NCI-H1417 (cell line): ENCODE measurements at places on chromosomes 7 and 10.

DNA sequence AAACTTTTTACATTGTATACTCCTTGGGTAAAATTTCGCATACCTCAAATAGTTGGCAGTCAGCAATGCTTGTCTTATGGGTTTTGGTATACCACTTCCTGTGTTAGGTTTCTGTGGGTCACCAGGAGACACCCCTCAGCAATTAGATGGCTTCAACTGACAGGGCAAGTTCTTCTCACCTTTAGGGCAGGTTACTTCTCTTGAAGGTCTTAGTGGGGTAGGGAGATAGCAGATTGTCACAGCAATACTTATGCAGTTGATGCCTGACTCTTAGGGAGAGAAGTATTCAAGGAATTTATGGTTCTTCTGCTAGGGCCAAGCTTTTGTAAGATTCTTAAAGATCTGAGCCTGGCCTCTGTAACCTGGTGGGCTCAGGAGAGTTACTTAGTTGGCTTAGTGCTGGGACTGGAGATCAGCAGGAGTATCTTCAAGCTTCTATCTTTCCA lies 42.9 kb downstream of the MKLN1 start:
- DNase-seq = no peak

DNA sequence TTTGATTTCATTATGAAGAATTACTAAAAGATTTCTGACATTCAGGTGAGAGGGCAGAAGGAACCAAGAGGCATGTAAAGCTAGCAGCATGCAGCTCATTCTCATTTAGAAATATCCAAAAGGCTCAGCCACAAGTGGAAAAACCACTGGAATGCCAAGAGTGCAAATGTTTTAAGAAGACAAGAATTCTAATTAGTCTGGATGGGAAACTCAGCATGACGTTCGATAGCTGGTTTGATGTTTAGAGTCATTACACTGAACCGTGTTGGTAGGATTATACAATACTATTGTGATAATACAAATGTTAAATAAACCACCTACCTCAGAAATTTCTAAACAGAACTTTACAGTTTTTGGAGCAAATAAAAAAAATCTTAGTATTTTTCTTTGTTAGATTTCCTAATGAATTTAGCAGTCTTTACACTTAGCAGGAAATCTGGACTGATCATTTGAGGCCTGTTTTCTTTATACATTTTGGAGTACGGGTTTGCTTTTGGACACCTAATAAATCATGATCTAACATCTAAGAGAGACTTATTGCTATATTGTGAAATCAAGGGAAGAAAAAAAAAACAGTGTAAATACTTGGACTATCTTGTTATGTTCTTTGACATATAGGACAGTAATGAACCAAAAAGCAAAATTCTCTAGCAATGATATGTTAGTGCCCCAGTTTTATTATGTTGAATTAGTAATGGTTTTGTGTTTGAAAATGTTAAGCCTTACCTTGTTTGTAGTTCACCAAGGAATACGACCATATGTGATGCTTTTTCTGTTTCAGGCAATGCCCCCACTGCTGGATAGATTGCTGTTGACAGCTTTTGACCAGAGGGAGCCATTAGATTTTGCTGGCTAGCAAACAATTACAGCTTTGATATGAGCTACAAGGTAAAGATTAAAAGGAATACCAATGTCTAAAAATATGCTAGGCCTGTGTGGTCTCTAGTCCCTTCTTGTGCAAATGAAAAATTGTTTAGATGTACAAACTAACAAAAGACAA lies 354.1 kb upstream of the SEMA3A start:
- no peak for DNase-seq

DNA sequence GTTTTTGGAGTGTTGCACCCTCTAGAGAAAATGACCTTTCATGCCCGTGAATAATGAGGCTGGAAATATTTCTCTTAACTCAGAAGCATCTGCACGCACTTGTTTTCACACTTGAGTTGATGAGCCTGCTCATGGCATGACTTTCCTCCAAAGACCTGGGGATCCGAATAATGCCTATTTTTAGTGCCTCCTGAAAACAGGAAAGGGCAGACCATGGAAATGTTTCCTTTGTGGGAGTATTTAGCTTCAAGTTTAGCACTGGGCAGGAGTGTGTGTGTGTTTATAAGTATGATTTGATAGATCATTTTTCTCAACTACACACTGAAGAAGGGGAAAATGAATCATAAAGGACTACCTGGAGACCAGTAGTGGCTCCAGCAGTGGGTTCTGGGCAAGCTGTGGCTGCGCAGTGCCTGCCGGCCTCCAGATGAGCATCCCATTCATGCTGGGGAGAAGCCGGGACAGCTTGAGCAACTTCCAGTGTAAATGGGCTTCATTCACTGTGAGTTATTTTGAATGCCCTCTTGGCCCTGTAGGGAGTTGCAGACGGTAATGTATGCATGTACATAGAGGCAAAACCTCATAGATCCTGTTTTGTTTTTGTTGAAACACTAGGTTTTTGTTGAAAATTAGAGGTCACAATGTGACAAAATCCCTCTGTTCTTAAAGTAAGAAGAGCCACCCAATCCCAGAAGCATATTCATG lies 117.8 kb upstream of the INSYN2A start:
- no peak for DNase-seq

- no peak for DNase-seq
Observed at GRCh38 chr7:98702021-98702420, 84.9 kb downstream of the NPTX2 start.

DNA sequence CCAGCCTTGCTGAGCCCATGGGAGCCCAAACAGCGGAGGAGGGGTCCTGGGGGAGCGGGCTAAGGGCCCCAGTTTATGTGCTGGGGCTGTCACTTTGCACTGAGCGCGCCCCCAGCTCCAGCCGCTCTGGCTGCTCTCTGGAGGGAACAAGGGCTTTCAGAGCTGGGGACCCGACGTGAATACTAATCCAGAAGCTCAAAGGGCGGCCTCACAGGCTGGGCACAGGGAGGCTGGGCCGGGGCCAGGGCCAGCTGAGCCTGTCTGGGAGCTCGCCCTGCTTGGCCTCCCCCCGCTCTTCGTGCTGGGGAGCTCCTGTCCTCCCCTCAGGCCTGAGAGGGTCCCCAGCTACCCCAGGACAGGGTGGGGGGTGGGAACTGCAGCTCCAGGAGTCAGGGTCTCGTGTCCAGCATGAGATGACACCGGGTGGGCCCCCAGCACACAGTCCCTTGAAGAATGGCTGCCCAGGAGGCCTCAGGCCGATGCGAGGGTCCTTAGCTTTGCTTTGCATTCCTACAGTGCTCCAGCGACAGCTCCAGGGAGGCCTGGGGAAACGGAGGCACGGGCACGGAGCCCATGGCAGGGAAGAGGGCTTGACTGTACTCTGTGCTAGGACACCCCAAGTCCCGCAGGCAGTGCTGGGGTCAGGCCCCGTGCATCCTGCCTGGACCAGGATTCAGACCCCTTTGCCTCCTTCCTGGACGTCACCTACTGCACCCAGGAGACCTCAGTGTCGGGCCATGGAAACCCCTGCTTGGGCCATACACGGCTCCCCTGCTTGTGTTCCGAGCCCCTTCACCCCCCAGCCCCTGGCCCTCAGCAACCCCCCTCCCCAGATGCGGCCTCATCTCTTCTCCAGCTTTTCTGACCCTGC lies 5.8 kb upstream of the AMZ1 start:
- DNase-seq = no peak

DNA sequence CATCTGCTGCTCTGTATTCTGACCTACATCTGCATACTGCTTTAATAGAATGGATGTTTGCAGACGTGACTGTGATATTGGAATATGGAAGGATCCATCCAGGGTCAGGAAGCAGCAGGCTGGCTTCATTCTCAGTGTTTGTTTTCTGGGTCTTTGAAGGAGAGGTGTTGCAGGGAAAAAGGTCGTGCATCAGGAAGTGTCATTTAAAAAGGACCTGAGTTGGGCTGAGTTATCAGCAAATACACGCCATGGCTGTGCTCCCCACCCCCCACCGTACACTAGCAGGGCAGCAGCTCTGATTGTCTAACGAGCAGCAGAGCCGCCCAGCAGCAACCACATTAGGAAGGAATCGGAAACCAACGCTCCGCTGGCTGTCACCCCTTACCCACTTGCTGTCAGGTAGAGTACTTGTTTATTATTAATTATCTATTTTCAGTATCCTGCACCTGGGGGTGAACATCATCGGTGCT lies 63.1 kb upstream of the STEAP1B start:
- DNase-seq = peak; percentile 79

GRCh38 chr7:105644937-105645336 lies 63.6 kb upstream of the EFCAB10 start:
- no peak for DNase-seq

- peak; percentile 85 for DNase-seq
Observed at GRCh38 chr7:108525327-108525984, 479 bp downstream of the PNPLA8 start.

GRCh38 chr7:74134117-74134620 lies 40.0 kb upstream of the EIF4H start:
- DNase-seq = no peak

DNA sequence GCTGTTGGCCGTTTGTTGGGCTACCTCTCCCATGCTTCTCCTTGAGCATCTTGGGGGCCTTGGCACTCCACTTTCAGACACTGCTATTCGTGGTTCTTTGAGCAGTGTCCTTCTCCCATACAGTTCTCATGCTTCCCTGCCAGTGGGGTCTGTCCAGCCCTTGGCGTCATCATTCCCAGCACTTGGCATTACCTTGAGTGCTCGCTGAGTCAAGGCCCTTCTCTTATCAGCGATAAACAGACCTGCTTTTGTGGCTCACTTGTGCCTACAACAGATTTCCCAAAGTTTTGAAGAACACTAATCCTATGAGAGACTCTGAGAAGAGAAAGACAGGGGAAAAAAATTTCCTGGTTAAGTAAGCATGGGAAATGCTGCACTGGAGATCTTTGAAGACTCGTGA lies 85.3 kb downstream of the NOC3L start:
- no peak for DNase-seq

- DNase-seq = peak; percentile 38
Observed at GRCh38 chr10:118332948-118333710, 9.0 kb downstream of the FAM204A start.

GRCh38 chr10:20512631-20513030 lies 384.5 kb downstream of the NEBL start:
- no peak for DNase-seq

DNA sequence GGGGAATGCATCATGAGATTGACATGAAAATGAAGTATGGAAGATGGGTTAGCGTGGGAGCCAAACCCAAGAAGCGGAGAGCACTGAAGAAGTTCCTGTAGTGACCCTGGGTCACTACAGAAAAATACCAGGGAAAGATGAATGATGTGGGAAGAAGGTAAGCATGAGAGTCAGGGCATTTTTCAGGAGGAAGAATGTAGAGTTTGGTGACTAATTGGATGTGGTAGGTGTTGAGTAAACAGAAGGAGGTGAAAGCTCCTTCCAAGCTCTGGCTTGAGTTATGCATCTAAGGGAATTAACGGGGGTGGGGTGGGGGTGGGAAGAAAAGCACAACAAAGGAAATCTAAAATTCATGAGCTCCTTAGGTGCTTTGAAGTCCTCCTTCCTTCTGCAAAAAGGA lies 238.1 kb upstream of the AOAH start:
- DNase-seq = no peak

DNA sequence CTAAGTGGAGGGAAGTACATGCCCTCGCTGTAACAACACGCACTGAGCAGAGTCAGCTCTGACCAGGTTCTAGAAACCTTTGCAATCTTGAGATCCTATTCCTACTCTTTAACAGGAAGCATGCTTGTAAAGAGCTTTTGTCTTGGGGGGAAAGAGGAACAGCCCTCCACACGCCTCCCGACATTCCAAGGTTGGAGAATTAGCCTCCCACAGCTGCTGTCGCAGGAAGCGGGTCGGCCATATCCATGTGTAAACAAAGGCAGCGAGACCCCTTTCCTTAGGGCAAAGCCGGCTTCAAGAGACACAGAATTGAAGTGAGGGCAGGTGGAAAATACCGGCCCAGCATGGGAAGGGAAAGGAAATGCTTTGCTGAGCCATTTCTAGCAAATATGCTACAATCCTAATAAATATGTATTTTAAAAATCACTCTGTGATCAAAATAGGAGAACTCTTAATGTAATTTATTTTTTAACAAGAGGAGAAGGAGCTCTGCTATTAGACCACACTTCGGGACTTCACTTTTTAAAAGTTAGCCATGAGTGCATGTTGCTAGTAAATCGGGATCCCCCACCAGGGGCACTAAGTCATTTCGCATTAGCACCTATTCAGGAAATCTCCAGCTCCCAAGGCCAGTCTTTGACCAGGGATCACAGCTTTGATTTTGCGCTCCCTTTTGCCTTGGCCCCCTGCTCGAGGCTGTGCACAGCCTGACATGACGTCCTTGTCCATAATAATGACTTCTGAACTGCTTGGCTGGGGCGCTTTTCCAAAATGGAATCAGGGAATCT lies 55.9 kb downstream of the FAM204A start:
- no peak for DNase-seq

GRCh38 chr7:7577888-7578287 lies 11.2 kb downstream of the MIOS start:
- DNase-seq = no peak

- DNase-seq = no peak
Observed at GRCh38 chr10:106972381-106972780, 192.1 kb downstream of the SORCS1 start.

DNA sequence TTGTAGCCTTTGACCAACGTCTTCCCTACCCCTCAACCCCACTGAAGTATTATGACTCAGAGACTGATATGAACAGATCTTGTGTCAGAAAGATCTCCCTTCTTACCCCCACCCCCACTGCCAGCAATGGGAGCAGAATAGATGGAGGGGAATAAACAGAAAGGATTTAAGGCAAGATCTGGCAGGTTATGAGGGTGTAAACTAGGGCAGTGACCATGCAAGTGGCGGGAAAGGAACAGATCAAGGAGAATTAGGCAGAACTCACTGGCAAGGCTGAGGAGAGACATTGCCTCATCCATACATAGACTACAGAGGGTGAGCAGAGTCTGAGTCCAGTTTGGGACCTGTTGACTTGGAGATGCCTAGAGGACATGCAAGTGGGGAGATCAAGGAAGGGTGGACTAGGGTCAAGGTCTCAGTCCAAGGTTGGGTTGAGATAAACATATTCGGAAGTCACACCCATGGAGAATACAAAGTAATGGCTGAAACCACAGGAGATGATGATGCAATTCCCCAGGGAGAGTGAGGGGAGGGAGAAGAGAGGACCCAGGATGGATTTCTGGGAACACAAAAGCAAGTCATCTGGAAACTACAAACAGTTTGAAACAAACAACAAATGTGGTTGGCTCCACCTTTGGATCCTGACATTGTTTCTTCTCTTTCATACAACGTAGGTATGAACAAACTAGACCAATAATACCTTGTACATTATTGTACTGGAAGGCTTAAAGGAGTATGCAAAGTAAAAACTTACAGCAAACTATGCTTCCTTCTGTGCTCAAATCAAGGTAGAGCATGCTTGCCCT lies 44.9 kb upstream of the IL6 start:
- DNase-seq = no peak

GRCh38 chr7:30139836-30140384 lies 5.1 kb downstream of the MTURN start:
- DNase-seq = no peak
